Activated naive CD4-positive, alpha-beta T cell treated with anti-CD3 and anti-CD28 coated beads for 36 hours (primary cell): ENCODE measurements at places on chromosomes 2 and 18. TPM values are rescaled to one million over a fixed set of nuclear protein-coding genes. Genes with fewer than 3 reads are reported as not detected.

Gene UGT1A5
- not detected for total RNA-seq

Gene LCT
- total RNA-seq, result 0.07 TPM

DNA sequence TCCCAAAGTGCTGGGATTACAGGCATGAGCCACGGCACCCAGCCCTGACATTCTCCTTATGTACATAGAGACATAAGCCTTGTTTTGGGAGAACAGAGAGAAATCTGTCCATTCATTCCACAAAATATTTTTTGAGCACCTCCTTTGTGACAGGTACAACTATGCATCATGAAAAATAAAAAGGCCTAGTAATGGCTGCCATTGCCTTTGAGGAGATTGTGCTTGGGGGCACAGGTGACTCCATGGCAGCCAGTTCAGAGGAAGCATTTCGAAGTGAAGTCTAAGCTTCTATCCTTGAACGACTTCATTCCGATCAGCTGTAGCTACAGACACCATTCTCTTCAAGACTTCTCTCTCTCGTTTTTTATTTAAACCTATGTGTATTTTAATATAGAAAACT is 10.5 kb upstream of the MYCN start:
- H3K36me3 ChIP-seq, result no peaks in the 10 kb centered on the region
- H3K4me3 ChIP-seq, result no peak overlapping the region
- no peak for DNase-seq
- no peaks in the 10 kb centered on the region for H3K4me1 ChIP-seq
- H3K27ac ChIP-seq, result no peak overlapping the region

Gene PLEKHH2
- 0.72 TPM for total RNA-seq

DNA sequence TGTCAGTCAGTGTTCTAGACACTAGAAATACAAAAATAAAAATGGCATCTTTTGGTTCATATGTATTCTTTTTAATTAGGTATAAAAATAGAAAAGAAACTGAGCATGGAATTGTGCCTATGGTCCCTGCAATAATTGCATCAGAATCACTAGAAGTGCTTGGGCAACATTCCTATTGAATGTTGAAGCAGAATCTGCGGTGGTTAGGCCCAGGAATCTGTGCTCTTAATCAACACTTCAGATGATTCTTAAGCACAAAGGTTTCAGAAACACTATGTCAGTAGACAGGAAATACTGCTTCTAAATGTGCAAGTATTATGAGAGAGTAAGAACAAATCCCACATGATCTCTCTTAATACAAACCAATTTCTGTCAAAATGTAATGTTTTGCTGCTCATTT is 20.3 kb upstream of the RBBP8 start:
- no peak overlapping the region for H3K27ac ChIP-seq
- H3K4me1 ChIP-seq, result no peaks in the 10 kb centered on the region
- peaks cover 12% of the 10 kb centered on the region for H3K27me3 ChIP-seq
- DNase-seq, result no peak
- H3K4me3 ChIP-seq, result no peak overlapping the region

DNA sequence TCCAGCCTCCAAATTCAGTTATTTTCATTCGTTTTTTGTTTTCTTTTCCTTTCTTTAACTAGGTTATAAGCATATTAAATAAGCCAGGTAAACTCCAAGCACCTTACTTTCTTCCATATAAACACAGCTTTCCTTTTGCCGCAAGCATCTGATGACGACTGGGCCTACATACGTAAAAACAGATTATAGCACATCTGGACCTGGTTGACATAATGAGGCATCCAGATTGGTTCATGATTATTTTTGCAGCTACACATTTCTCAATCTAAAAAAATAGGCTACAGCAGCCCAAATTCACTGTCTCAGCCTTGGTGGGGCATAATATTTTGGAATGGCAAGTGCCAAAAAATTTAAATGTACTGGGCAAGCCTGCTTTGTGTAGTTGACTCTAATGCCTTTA is 7.7 kb downstream of the CYP1B1 start:
- DNase-seq, result no peak
- no peaks in the 10 kb centered on the region for H3K36me3 ChIP-seq
- H3K4me3 ChIP-seq, result no peak overlapping the region
- H3K27me3 ChIP-seq, result peaks cover 12% of the 10 kb centered on the region
- H3K27ac ChIP-seq, result no peak overlapping the region

Gene CNRIP1
- not detected for total RNA-seq

GRCh38 chr2:31384771-31385276 is 29.7 kb downstream of the XDH start:
- H3K4me3 ChIP-seq, result no peak overlapping the region
- H3K27ac ChIP-seq, result no peak overlapping the region
- H3K4me1 ChIP-seq, result no peaks in the 10 kb centered on the region
- H3K36me3 ChIP-seq, result no peaks in the 10 kb centered on the region
- H3K27me3 ChIP-seq, result no peaks in the 10 kb centered on the region

- H3K27me3 ChIP-seq, result no peaks in the 10 kb centered on the region
- no peak overlapping the region for H3K4me3 ChIP-seq
- H3K36me3 ChIP-seq, result peaks cover 5% of the 10 kb centered on the region
- H3K27ac ChIP-seq, result no peak overlapping the region
Observed at GRCh38 chr2:10413991-10414451, 34.1 kb downstream of the ODC1 start.
